Activated CD4-positive, alpha-beta memory T cell treated with anti-CD3 and anti-CD28 coated beads for 36 hours (primary cell): ENCODE measurements at places on chromosomes 1 and 21. TPM values are rescaled to one million over a fixed set of nuclear protein-coding genes. Genes with fewer than 3 reads are reported as not detected.

Gene FCRL5
- not detected for total RNA-seq

Gene PLA2G2A
- not detected for total RNA-seq

Gene WASF2
- total RNA-seq, result 109 TPM

Gene SYPL2
- not detected for total RNA-seq
